ENCODE measurements at places on chromosomes 2 and 18.

DNA sequence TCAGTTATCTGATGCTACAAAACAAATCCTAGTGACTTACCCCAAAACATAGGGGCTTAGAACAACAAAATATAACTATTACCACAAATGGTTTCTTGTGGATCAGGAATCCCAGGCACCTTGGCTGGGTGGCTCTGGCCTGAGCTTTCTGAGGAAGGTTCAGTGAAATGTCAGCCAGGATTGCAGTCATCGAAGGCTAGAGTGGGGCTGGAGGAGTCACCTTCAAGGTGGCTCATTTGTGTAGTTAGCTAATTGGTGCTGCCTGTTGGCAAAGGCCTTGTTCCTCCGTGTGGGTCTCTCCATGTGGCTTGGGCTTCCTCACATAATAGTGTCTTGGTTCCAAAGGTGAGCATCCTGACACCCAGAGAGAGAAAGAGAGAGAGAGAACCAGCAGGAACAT is 57.4 kb downstream of the COPS8 start:
- DNase-seq = no peak

DNA sequence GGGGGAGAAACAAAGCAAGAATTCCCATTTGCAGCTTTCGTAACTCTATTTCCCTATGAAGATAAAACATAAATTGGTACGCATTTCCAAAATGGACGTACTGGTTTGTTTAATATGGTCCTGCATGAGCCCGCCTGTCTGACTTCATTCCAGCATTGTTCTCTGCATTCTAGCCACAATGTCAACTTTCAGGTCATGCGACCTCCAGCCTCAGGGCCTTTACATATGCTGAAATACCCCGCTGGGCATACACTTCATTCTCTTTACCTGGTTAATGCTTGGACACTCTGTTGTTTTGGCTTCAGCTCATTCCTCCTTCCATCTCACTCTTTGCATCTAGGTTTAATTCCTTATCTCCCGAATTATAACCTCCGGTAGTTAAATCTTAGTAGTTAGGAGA is 103.7 kb upstream of the DNMT3A start:
- no peak for DNase-seq

DNA sequence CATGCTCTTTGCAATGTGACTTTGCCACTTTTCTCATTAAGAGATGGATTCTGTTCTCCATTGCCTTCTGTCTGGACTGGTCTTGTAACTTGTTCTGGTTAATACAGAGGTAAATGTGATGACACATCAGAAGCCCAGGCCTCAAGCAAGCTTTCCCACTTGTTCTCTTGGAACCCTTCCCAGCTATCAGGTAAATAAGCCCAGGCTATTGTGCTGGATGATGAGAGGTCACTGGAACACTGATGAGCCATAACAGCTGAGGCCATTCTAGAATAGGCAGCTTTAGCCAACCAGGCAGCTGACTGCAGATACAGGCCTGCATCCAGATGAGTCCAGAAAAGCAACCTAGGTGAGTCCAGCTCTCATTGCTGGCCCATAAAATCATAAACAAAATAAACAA is 1007.0 kb upstream of the ACVR2A start:
- DNase-seq = no peak

GRCh38 chr2:64987956-64988419 is 1.2 kb upstream of the SLC1A4 start:
- no peak for DNase-seq

- DNase-seq = no peak
Measured at GRCh38 chr2:119575439-119575838, 31.2 kb downstream of the CFAP221 start.

DNA sequence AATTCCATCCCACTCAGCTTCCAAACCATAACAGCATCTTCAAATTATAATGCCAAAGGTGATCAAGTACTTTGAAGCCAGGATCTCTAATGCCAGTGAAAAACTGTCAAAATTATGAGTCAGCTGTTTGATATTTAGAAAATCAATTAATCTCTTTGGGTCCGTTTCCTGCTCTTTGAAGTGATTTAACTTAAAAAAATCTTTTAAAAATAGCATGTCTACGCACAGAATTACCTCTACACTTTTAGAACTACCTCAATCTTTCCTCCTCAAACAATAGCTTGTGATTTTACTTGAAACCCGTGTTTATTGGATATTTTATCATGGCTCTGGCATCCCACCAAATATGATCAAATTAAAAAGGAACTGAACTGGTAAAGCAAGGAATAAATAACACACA is 31.3 kb upstream of the TANK start:
- no peak for DNase-seq

DNA sequence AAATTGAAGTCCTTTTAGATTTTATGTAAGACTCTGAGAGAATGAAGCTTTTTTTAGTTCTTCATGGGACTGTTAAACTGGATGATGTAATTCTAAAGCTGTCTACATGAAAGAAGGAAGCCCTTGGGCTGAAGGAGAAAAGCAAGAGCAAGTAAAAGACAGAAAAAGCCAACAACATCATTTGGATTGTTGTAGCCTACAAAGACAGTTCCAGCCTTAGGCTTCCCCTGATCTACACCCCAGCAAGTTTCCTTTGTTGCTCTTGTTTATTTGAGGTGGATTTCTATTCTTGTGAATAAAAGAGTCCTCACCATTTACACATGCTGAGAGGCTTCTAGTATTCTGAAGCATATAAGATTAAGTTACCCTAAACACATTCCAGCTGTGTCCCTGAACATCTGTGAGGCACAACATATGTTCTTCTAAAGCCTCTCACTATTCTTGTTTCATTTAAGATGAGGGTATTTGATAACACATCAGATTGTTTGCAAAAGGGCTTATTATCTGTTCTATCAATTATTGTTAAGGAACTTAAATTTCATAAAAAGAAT is 377.8 kb downstream of the LNPK start:
- DNase-seq = no peak

GRCh38 chr2:178008636-178009289 is 63.8 kb downstream of the PDE11A start:
- DNase-seq = no peak

- no peak for DNase-seq
Measured at GRCh38 chr2:235752846-235753245, 259.0 kb downstream of the AGAP1 start.
